Activated CD4-positive, alpha-beta T cell treated with anti-CD3 and anti-CD28 coated beads for 36 hours (primary cell): ENCODE measurements at places on chromosomes 7 and 10.

DNA sequence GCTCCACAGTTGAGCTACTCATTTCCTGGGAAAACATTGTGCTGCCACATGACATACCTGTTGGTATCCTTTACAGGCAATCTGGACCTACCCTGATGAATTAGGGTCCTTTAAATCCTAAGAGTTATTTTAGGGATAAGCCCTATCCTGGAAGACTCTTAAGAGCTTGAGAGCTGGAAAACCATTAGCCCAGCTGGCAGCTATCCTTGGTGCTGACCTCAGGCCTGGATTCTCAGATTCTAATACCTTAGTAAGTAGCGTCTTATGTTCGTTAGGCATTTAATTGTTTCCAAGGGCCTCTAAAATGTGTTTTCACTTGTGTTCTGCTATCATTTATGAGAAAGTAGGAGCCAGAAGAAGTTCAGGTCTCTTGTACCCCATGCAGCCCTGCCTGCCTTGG is 93.0 kb upstream of the SORCS3 start:
- DNase-seq = no peak

DNA sequence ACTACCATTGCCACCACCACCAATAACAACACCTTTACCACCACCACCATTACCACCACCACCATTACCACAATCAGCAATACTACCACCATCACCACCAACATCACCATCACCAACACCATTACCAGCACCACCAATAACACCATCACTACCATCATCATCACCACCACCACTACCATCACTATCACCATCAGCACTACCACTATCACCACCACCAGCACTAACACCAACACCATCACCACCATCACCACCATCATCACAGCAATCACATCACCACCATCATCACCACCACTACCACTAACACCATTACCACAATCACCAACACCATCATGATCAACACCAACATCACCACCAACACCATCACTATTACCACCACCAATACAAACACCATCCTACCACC is 249.5 kb downstream of the GRID1 start:
- no peak for DNase-seq

DNA sequence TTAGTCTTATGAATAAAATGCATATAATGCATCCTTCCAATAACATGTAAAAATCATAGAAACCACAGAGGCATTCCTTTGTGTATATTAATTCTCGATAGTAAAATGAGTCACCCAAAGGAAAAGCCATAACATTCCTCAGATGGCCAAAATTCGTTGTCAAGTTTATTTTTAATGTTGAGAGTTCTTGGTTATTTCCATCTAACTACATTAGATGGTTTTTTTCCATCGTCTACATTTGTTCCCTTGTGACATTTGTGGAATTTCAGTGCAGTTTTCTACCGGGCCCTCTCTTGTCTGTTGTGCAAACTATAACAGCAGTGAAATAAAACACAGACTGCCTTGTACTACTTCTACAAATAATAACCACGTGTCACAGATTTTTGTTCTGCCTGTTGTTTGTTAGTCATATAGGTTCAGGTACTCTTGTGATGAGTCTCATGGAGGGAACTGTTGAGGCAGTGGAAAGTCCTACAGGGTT is 54.7 kb upstream of the CCAR1 start:
- no peak for DNase-seq

- DNase-seq = no peak
These were observed 178.6 kb upstream of the GALNT17 start for GRCh38 chr7:70953331-70953741.

DNA sequence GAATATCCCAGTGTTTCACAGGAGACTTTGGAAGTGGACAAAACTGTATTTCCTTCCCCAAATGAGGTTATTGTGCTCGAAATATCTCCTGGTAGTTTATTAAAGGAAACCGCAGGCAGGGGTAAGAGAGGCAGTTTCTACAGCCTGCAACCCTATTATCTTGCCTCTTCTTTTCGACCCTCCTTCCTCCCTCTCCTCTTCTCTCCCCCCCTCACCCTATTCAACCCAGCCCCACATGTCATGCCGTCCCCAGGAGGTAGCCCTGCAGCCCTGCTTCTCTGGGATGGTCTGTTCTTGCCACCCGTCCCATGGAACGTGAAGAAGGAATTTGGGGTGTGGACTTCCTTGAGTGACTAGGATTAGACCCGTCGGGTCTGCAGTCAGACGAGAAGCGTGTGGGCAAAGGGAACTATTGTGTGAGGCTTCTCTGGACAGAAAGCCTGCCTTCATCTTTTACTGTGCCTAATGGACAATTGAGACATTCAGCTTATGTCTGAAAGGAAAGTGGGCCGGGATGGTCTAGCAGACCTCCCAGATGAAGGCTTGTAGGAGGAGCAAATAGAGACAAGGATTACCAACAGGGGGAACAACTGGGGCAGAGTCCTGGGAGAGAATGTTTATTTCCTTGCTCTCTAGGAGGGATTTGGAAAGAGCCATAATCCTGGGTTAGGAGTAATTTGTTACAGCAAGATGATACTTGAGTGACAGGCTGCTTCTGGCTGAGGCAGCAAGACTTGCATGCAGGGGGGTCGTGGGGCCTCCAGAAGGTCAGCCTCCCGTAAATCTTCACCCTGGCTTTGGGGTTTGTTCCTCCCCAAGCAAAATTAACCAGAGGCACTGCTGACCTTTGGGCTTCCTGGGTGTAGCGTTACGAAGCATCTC is 77.8 kb downstream of the TCF7L2 start:
- no peak for DNase-seq

DNA sequence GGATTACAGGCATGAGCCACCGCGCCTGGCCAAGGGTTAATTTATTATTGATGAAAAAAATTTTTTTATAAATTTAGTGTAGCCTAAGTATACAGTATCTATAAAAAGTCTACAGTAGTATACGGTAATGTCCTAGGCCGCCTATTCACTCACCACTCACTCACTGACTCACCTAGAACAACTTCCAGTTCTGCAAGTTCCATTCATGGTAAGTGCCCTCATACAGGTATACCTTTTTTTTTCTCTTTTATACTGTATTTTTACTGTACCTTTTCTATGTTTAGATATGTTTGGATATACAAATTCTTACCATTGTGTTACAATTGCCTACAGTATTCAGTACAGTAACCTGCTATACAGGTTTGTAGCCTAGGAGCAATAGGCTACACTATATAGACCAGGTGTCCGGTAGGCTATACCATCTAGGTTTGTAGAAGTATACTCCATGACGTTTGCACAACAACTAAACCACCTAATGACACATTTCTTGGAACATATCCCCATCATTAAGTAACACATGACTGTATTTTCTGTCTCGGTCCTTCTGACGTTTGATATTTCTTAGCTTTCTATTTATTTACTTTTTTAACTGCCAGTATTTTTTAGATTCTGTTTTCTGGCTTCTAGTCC is 23.4 kb downstream of the IRF5 start:
- DNase-seq = no peak

DNA sequence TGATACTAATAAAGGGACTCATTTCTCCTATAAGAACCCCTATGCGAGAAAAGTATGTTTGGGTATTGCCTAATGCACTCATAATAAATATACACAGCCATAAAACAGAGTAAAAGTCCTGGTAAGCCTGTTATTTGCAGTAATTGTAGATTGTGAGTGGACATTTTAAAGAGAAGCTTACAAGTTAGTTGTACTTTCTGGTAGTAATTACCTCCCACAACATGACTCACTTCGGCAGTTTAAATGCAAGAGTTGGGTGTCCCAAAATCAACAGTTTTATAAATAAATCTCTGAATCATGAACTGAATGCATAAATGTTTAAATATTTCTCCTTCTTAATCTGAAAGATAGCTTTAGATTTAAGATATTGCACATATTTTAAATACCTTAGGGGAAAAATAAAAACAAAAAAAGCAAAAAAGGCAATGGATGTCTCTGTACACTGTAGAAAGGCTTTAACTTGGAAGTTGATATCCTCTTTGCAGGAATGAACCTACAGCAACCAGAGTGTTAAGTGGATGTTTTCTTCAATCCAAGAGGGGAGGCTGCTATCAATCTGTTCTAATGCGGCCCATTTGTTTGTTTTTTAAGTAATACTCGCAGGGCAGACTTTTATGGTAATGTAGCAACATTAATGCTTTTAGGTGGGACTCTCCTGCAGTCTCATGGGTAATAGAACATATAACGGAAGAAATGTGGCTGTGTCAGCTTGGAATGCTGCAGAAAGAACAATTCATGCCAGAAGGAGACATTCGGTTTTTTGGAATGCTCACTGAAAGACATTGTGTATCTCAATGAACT is 57.3 kb upstream of the ZEB1 start:
- DNase-seq = no peak

GRCh38 chr7:38360776-38361175 is 87.3 kb upstream of the TARP start:
- no peak for DNase-seq

DNA sequence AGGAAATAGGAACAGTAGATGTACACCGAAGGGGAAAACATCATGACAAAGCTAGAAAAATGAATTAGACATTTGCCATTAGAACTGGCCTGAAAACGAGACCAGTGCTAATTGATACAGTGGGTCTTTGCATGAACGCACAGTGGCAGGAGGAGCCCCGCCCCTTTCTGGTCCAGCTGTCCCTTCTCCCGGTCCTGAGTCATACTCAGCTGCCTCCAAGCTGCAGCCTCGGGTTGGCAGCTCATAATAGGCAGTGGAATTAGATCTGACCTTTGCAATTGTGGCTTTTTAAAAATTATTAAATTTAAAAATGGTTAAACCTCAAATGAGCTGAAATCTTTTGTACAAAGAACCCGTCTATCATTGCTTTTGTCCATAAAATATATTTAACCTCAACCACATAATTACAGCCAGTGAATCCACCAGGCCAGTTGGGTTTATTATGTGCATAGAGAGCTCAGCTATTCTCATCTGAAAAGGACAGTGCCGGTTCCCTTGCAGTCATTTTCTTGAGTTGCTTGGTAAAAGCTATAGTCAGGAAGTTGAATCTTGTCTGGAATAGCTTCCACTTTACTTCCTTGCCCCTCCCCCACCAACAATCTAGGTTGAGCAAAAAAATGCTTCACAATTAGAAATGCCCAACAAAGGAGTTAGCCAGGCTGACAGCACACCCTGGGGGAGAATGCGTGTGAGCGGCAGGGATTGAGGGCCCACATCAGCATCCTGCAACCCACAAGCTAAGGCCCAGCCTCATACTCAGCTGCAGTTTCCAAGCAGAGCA is 147.1 kb downstream of the BUB3 start:
- no peak for DNase-seq

DNA sequence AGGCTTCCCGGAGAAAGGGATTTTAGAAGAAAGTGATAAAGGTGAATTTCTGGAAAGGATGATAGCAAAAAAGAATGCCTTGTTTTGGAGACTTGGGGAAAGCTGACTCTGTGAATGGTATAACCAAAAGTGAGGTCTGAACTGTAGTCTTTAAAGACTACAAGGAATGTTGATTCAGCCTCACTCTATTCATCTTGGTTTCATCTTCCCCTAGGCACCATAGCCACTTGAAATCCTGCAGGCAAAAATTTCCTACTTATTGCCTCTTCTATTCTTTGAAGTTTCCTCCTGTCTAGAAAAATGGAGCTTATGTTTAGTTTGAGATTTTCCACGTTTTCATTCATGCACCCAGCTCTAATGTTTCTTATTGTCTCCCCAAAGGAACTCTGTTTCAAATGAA is 518.0 kb downstream of the AUTS2 start:
- no peak for DNase-seq

GRCh38 chr10:4316161-4316810 is 509.7 kb upstream of the AKR1E2 start:
- DNase-seq = no peak

GRCh38 chr10:71088054-71088453 is 124.3 kb upstream of the UNC5B start:
- no peak for DNase-seq

GRCh38 chr10:111101796-111102195 is 25.0 kb downstream of the ADRA2A start:
- DNase-seq = no peak

- DNase-seq = no peak
These were observed 2.9 kb upstream of the MTPN start for GRCh38 chr7:135980012-135980551.

GRCh38 chr10:13089345-13089744 is 10.6 kb upstream of the OPTN start:
- no peak for DNase-seq

DNA sequence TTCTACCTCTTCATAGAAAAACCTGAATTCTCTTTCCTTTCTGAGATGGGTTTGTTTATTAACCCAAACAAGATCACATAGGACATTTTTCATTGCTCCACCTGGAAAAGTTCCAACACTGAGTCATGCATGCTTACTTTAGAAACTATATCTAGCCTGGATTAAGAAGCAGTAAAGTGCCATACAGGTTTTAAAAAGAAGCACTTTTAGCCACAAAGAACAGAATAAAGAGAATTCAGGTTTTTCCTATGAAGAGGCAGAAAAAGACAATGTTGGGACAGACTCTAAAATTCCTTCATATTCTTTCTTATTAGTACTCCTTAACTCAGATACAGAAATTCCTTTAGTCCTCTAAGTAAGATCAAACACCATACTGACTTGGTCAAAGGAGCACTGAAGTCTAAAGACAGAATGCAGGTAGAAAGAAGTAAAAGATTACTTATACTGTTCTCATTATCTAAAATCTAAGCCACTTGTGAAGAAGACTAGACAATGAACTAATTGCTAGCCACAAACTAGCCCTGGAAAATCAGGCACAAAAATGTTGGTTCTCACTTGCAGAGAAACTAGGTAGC is 241.3 kb downstream of the ANK3 start:
- DNase-seq = no peak

- no peak for DNase-seq
These were observed 1511.9 kb downstream of the REEP3 start for GRCh38 chr10:65032867-65033769.

DNA sequence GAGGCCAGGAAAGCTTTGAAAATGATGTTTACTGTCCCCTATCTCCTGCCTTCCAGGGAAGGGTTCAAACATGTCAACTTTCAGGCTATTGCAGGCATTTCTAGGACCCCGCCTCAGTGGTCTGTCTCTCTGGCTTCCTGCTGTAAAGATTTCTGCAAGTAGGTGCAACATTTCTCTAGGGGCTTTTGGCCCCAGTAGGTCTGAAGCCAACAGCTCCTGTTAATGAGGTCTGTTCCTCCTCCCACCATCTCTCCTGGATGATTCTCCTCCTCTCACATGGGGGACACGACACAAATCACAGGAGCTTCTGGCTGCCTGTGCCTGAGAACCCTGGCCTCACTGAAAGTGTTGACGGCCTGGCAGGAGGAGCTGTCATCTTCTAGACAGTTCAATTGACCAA is 194.3 kb downstream of the CYP26A1 start:
- DNase-seq = no peak

DNA sequence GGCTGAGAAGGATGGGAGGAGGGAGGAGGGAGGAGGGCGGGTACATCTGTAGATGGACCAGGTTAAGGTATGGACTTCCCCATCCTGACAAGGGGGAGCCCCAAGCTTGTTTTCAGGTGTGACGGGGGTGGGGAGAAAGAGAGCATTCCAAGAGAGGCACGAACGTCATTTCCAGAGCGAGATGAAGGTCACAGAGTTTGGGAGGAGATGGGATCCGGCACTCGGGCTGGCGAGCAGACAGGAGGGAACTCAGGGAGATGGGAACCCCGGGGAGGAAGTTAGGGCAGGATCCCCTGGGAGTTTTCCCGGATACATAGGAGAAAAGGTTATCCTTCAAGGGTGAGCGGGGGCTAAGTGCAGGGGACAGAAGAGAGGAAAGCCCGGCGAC is 118.8 kb downstream of the CUX1 start:
- DNase-seq = no peak
